ENCODE measurements at places on chromosomes 1 and 21.

GRCh38 chr1:149997585-149998262 lies 12.8 kb downstream of the OTUD7B start:
- peak; percentile 23 for DNase-seq

GRCh38 chr1:171871848-171872247 lies 30.6 kb downstream of the DNM3 start:
- no peak for DNase-seq

DNA sequence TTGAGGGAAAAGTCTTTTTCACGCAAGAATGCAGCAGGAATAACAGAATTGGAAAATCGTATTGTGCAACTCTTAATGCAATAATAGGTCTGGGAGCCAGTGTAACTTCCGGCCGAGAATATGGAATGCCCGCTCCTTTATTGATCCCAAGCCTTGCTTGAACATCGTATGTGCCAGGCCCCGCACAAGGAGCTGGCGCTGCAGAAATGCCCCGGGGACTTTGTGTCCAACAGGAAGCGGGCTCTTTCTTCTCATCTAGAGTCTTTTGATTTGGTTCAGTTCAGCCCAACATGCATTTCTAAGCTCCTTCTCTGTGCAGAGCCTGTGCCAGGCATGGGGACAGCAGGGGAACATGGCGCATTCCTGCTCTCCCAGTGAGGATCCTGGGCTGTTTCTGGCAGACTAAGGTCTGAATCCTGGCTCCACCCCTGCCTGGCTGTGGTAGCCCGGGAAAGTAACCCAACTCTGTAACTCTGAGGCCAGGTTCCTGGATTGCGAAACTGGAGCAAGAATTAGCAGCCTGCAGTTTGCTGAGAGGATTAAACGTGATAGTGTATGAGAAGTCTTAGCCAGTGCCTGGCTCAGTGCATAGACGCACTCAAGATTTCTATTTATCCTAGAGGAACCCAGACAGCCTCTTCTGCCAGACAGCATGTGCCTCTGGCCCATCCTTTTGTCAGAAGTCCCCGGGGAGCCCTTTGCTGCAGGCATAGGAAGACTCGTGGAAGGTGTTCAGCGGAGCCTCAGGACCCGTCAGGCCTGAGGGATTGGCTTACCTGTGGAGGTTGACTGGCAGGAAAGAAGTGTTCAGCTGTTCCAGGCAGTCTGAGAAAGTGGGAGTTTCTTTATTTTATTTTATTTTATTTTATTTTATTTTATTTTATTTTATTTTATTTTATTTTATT lies 987 bp upstream of the CDCP2 start:
- peak; percentile 62 for DNase-seq

- DNase-seq = no peak
These were observed 19.5 kb downstream of the FTCD start for GRCh38 chr21:46135782-46136395.

DNA sequence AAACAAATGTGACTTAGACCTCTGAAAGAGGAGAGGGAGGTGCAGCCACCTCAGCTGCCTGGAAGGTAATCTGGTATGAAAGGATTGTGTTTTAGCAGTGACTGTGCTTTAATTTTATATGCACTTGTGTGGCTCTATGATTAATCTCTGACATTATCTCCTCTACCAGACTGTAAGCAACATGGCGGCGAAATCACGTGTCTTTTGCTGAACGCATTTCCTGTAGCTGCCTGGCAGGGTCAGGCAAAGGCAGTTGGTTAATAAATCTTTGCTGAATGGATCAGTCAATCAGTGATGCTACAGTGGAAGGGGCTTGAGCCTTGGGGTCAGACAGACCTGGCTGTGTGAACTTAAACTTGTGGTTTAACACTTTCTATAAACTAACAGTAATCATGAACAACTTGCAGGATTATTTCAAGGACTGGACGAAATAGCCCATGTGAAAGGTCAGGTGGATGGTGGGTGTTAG lies 96.9 kb downstream of the ADSS2 start:
- DNase-seq = no peak

DNA sequence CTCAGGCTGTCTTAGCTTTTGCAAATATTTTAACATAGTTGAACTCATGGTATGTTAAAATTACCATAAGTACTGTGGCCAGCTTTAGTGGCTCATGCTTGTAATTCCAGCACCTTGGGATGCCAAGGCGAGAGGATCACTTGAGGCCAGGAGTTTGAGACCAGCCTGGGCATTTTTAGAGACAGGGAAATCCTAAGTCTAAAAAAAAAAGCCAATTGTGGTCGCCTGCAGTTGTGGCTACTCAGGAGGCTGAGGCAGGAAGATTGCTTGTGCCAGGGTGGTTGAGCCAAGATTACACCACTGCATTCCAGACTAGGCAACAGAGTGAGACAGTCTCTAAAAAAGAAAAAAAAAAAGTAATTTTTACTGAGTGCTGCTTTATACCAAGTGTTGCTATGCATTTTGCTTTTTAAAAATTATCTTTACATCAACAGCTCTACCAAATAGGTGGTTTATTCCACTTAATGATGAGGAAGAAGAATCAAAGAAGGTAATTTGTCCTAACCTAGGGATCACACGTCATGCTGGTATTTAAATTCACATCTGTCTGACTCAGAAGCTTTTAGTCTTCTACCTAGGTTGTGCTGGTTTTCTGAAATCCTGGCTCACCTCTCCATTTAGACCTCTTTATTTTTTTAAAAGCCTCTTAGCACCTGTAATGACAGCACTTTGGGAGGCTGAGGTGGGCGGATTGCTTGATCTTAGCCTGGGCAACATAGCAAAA lies 16.8 kb downstream of the PPP1R12B start:
- DNase-seq = no peak

DNA sequence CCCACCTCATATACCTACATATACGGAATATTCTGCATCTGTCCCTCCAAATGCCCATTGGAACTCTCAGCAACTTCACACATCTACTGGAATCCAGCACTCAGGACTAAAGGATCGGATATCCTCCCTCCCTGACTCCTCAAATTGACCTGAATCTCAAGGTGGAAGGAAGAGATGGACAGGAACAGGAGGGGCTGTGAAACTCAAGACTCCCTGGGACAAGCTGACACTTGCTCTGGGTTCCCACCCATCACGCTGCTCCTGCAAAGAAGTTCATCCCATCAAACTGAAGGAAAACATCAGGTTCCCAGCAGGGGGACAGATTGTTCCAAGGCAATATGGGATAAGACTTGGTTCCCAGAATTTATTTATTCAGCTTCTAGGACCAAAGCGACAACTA lies 30.3 kb upstream of the TIAM1 start:
- no peak for DNase-seq

GRCh38 chr1:247415423-247416361 lies at the start of gene NLRP3:
NLRP3 (plus strand) TSS chr1:247416173; CDS start chr1:247418801, 2,628 bp downstream.
- peak; percentile 26 for DNase-seq

- DNase-seq = no peak
These were observed 82.8 kb downstream of the GLIS1 start for GRCh38 chr1:53655931-53656746.

DNA sequence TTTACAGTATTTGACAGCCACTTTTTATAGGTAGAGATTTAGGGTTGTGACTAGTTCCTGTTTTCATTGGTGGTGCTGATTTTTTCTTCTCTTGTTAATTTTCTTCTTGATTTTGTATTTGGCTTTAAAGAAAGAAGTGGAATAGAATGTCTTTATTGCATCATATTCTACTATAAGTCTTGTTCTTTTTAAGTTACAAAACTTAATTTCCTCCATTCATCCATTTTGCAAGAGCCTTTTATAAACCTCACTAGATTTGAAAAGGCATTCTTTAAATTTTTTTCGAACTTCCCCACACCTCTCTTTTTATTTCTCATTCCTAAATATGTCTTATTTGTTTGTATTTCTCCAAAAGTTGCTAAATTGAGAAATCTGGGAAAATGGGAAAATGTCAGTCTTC lies 1368.6 kb upstream of the ADGRL4 start:
- DNase-seq = no peak

DNA sequence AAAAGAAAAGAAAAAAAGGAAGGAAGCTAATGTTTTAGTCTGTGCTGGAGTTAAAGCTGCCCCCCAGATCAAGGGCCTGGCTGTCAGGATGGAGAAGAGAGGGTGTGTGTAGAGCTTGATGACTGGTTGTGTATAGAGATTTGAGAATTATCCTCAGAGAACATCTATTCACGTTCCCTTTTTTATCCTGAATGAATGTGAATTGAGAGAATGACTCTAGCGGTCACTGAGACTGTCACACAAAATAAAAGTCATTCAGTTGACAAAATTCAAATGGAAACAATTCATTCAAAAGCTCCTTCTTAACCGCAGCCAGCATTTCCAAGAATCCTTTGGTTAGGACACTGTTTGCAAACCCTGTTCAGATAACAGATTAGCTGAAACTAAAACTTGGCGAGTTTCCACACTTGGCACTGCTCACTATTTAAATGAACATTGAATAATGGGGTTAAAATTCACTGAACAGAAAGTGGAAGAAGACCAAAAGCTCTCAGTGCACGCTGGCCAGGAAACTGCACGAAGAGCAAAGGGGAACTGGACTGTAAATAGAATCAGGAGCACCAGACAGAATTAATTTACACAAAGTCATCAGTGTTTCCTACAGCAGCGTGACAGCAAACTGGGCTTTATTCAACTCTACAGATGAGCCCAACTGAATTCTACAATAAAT lies 13.6 kb upstream of the FAM89A start:
- DNase-seq = no peak

- no peak for DNase-seq
These were observed at the start of gene MCOLN2 for GRCh38 chr1:84996846-84997666. MCOLN2 (minus strand) TSS chr1:84997113; CDS start chr1:84996872, 241 bp downstream.

DNA sequence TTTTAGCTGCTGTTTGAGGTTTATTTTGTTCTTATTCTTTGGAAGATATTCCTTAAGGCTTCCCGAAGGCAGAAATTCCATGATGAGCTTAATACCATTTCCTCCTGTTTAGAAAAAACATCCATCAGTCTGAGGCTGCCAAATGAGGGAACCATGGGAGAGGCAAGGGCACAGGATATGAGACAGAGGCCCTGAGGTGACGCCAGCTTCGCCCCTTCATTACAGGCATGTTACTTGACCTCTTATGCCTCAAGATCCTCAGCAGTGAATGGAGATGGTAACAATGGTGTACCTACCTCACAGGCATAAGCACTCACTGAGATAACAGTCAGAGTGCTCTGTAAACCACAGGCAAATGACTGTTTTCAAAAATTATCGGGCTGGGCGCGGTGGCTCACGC lies 93.6 kb downstream of the RAVER2 start:
- DNase-seq = no peak

GRCh38 chr21:41196993-41197392 lies 29.0 kb downstream of the BACE2 start:
- no peak for DNase-seq

DNA sequence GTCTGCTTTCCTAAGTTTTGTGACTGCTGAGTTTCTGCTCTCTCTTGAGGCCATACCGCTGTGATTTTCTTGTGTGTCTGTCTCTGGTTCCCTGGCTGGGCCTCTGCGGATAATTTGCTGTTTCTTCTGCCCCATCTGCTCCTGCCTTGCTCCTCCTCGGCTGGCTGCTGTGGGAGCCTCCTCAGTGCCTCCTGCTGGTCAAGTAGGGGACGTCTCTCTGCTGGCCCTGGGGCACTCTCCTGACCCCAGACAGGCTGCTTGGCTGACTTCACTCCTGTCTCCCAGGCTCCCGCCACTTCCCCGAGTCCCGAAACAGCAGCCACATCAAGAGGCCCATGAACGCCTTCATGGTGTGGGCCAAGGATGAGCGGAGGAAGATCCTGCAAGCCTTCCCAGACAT lies 28.5 kb downstream of the ETNK2 start:
- DNase-seq = no peak

- no peak for DNase-seq
These were observed at the start of gene KIAA0319L for GRCh38 chr1:35557118-35557610. KIAA0319L (minus strand) TSS chr1:35557403; CDS start chr1:35554491, 2,912 bp downstream.

DNA sequence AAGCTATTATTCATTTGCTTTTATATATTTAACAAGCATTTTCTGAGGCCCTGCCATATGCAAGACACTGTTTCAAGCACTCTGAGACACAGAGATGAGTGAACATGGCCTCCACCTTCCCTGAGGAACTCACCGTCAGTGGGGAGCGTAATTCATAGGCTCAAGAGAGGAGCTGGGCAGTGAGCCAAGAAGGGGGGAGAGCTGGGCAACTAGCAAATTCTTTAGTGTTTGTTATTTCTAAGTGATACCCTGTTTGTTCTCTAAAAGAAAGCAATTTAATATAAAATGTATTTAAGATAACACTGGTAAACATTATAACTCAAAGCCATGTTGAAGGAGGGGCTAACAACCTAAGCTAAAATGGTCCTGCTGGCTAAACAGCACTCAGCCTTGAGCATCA lies 119.2 kb upstream of the NGF start:
- DNase-seq = no peak

GRCh38 chr21:33561373-33561772 lies 18.5 kb downstream of the SON start:
- DNase-seq = no peak

GRCh38 chr21:33948951-33949444 lies 33.4 kb upstream of the ATP5PO start:
- no peak for DNase-seq

GRCh38 chr1:153100245-153100644 lies 5.9 kb upstream of the SPRR2E start:
- no peak for DNase-seq

- no peak for DNase-seq
These were observed 22.6 kb downstream of the TNFRSF8 start for GRCh38 chr1:12085643-12086260.

- DNase-seq = no peak
These were observed 29.5 kb downstream of the RGS1 start for GRCh38 chr1:192604979-192605620.

DNA sequence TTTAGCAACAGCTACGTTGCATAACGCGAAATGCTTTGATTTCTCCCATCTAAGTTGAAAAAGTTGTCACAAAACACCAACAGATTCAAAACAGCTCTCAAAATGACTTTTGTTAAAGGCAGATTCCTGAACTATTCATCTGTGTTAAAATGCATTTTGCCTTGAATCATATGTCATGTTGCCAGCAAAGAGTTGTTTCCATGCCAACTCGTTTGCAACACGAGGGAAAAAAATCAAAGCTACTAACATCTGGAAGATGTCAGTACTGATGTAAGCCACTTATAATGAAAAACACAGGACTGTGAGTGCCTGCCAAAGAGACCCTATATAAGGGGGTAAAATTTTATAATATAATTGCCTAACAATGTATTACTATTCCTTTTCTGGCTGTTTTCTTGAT lies 182.7 kb upstream of the PTBP2 start:
- peak; percentile 92 for DNase-seq

DNA sequence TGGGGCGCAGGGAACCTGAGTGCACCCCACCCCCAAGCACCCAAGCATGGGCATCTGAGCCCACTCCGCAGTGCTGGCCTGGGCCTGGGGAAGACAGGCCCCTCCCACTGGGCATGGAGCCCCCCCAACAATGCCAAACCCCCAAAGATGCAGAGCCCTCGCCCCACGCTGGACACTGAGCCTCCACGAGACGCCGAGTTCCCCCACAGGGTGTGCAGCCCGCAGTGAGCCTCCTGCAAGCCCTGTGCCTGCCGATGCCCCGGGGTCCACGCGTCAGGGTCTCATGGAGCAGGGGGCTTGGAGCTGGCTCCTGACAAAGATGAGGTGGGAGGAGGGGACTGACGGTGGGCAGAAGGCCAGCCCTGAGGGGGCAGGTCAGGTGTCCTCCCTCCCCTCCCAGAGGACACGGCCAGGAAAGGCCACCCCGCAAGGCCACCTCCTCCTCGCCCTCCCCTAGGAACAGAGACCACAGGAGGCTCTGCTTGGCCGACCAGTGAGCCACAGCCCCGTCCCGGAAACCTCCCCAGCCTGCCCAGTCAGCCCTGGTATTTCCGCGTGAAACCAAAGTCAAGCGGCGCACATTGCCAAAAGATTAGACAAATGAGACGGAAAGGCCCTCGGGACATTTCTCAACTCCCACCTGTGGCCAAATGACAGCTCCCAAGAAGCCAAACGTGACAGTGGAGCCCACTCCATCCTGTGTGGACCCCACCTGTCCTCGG lies 33.4 kb downstream of the MEGF6 start:
- no peak for DNase-seq

- no peak for DNase-seq
These were observed 134.9 kb upstream of the B3GALT2 start for GRCh38 chr1:193321242-193321840.

All from hindlimb muscle (tissue), 1 donor.